ENCODE measurements at places on chromosomes 6 and 20. TPM values are rescaled to one million over a fixed set of nuclear protein-coding genes. Genes with fewer than 3 reads are reported as not detected.

GRCh38 chr20:38650010-38650409 is 48.4 kb downstream of the ARHGAP40 start:
- no peak for DNase-seq
- H3K36me3 ChIP-seq, result no peaks in the 10 kb centered on the region
- H3K27ac ChIP-seq, result no peak overlapping the region
- H3K4me1 ChIP-seq, result peaks cover 2% of the 10 kb centered on the region
- no peak overlapping the region for H3K4me3 ChIP-seq
- H3K27me3 ChIP-seq, result no peaks in the 10 kb centered on the region

The HEY2 gene
- not detected for total RNA-seq

GRCh38 chr20:5039255-5039657 is 37.9 kb upstream of the SLC23A2 start:
- no peak overlapping the region for H3K4me3 ChIP-seq
- no peaks in the 10 kb centered on the region for H3K27me3 ChIP-seq
- no peaks in the 10 kb centered on the region for H3K36me3 ChIP-seq
- no peak overlapping the region for H3K27ac ChIP-seq

DNA sequence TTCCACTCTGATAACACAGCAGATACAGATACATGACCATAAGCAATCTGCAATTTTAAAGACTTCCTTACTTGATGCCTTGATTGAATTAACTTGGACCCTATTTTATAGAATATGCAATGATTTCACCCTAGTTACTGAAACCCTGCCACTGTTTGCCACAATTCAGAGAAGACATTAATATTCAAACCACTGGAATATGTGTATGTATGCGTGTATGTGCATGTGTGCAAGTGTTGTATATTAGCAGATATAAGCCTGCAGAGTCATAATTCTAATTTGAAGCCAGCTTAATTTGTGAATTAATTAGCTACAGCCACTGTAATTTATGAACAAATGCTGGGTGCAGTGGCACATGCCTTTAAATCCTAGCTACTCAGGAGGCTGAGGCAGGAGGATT is 9.3 kb downstream of the VNN2 start:
- DNase-seq, result no peak
- H3K27ac ChIP-seq, result no peak overlapping the region
- no peaks in the 10 kb centered on the region for H3K27me3 ChIP-seq
- H3K4me3 ChIP-seq, result no peak overlapping the region
- no peaks in the 10 kb centered on the region for H3K4me1 ChIP-seq

The MAP7 gene
- total RNA-seq, result 35.5 TPM

- no peak overlapping the region for H3K4me3 ChIP-seq
- H3K27me3 ChIP-seq, result no peaks in the 10 kb centered on the region
- no peak overlapping the region for H3K27ac ChIP-seq
- no peaks in the 10 kb centered on the region for H3K4me1 ChIP-seq
Measured at GRCh38 chr6:63856271-63856670, 220.7 kb downstream of the PHF3 start.

GRCh38 chr20:59736366-59736765 is 132.0 kb downstream of the PHACTR3 start:
- H3K4me1 ChIP-seq, result no peaks in the 10 kb centered on the region
- no peak overlapping the region for H3K27ac ChIP-seq
- H3K27me3 ChIP-seq, result peaks cover 32% of the 10 kb centered on the region
- DNase-seq, result no peak
- H3K36me3 ChIP-seq, result no peaks in the 10 kb centered on the region
- no peak overlapping the region for H3K4me3 ChIP-seq

DNA sequence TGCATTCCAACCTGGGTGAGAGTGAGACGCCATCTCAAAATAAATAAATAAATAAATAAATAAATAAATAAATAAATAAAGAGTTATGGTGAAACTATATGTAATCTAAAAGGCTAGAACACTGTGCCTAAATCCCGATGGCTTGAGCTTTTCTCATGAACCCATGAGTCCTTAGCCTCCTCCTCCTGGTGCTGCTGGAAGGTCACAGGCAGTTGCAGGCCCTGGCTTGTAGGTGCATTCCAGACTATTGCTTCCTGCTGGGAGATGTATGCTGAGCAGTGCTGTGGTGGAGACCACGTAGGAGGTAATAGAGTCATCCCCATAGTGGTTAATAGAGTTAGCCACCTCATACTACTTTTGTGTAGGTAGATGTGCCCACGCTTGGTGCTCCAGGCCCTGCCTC is 12.5 kb downstream of the PTK7 start:
- peak overlapping the region; percentile 56 for H3K27ac ChIP-seq
- H3K27me3 ChIP-seq, result no peaks in the 10 kb centered on the region
- no peaks in the 10 kb centered on the region for H3K36me3 ChIP-seq
- no peak for DNase-seq

GRCh38 chr6:107786709-107787588 is 37.2 kb downstream of the SCML4 start:
- H3K27me3 ChIP-seq, result peaks cover 16% of the 10 kb centered on the region
- H3K4me3 ChIP-seq, result no peak overlapping the region
- DNase-seq, result no peak
- H3K4me1 ChIP-seq, result no peaks in the 10 kb centered on the region

GRCh38 chr20:32663335-32664011 is 10.3 kb downstream of the C20orf203 start:
- no peaks in the 10 kb centered on the region for H3K36me3 ChIP-seq
- H3K27me3 ChIP-seq, result no peaks in the 10 kb centered on the region
- peaks cover 15% of the 10 kb centered on the region for H3K4me1 ChIP-seq
- no peak for DNase-seq
- H3K4me3 ChIP-seq, result no peak overlapping the region
- no peak overlapping the region for H3K27ac ChIP-seq

The CEBPB gene
- total RNA-seq, result 113 TPM

- no peaks in the 10 kb centered on the region for H3K27me3 ChIP-seq
- no peak overlapping the region for H3K4me3 ChIP-seq
- no peak overlapping the region for H3K27ac ChIP-seq
- DNase-seq, result no peak
- no peaks in the 10 kb centered on the region for H3K4me1 ChIP-seq
- H3K36me3 ChIP-seq, result no peaks in the 10 kb centered on the region
Measured at GRCh38 chr6:18327626-18328025, 59.5 kb upstream of the RNF144B start.

GRCh38 chr20:20362774-20363433 is 5.0 kb upstream of the INSM1 start:
- H3K27me3 ChIP-seq, result peaks cover 19% of the 10 kb centered on the region
- no peak for DNase-seq
- no peaks in the 10 kb centered on the region for H3K4me1 ChIP-seq

GRCh38 chr6:39440039-39440426 is 117.5 kb upstream of the KCNK16 start:
- no peaks in the 10 kb centered on the region for H3K4me1 ChIP-seq
- no peak overlapping the region for H3K27ac ChIP-seq
- H3K36me3 ChIP-seq, result no peaks in the 10 kb centered on the region
- 0 out of 2 replicates have a peak, but pooled peaks cover 7% of the 10 kb centered on the region for H3K27me3 ChIP-seq
- no peak overlapping the region for H3K4me3 ChIP-seq

GRCh38 chr6:31400467-31401289 is 2.7 kb upstream of the MICA start:
- peak overlapping the region; percentile 81 for H3K4me3 ChIP-seq
- peak overlapping the region; percentile 93 for H3K27ac ChIP-seq
- H3K4me1 ChIP-seq, result peaks cover 40% of the 10 kb centered on the region

DNA sequence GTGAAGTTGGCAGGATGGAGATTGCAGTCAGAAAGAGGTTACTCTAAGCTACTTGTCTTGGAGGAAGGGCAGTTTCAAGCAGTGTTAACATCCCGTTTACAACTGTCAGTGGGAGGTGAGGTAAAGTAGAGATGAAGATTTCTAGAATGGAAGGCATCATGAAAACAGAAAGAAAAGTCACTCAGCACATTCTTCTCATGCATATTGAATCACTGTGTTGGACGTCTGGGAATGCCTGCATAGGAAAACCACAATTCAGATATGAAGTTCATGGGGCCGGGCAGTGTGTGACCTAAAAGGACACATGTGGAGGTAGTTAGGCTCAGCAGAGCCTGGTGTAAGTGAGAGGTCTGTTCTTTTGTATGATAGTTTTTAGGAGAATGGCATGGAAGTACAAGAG is 73.5 kb upstream of the LAMP5 start:
- no peak for DNase-seq
- no peaks in the 10 kb centered on the region for H3K27me3 ChIP-seq
- no peak overlapping the region for H3K4me3 ChIP-seq
- no peaks in the 10 kb centered on the region for H3K36me3 ChIP-seq
- no peak overlapping the region for H3K27ac ChIP-seq
- H3K4me1 ChIP-seq, result no peaks in the 10 kb centered on the region

GRCh38 chr20:51128198-51128597 is 105.3 kb upstream of the KCNG1 start:
- no peak overlapping the region for H3K27ac ChIP-seq
- H3K4me1 ChIP-seq, result no peaks in the 10 kb centered on the region
- peaks cover 4% of the 10 kb centered on the region for H3K27me3 ChIP-seq
- DNase-seq, result no peak
- H3K36me3 ChIP-seq, result no peaks in the 10 kb centered on the region
- H3K4me3 ChIP-seq, result no peak overlapping the region

The OVOL2 gene
- total RNA-seq, result 0.86 TPM

DNA sequence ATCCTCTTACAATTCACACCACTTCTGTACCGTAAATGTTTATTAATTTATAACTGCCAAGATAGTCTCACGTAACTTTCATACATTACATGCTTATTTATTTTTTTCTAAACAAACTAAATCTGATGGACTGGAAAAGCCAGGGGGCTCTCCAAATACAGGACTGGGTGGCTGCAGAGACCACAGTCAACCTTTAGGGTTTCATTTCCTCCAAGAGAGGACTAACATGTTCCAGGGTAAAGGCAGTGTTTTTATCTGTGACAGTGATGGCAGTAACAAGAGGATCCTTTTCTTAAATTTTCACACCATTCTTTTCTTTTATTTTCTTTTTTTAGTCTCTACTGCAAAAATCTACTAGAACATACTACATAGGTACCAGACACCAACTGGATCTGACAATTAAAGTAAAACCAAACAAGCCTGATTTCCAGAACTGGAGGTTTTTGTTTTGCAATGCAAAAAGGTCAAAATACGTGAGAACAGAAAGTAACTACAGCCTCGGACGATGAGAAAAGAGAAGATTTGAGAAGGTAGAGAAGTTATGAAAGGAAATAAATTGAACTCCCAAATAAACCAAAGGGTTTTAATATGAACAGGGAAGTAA is 1.2 kb downstream of the LMBRD1 start:
- no peak for DNase-seq
- no peaks in the 10 kb centered on the region for H3K36me3 ChIP-seq
- no peaks in the 10 kb centered on the region for H3K27me3 ChIP-seq
- H3K27ac ChIP-seq, result no peak overlapping the region
- peaks cover 14% of the 10 kb centered on the region for H3K4me1 ChIP-seq

DNA sequence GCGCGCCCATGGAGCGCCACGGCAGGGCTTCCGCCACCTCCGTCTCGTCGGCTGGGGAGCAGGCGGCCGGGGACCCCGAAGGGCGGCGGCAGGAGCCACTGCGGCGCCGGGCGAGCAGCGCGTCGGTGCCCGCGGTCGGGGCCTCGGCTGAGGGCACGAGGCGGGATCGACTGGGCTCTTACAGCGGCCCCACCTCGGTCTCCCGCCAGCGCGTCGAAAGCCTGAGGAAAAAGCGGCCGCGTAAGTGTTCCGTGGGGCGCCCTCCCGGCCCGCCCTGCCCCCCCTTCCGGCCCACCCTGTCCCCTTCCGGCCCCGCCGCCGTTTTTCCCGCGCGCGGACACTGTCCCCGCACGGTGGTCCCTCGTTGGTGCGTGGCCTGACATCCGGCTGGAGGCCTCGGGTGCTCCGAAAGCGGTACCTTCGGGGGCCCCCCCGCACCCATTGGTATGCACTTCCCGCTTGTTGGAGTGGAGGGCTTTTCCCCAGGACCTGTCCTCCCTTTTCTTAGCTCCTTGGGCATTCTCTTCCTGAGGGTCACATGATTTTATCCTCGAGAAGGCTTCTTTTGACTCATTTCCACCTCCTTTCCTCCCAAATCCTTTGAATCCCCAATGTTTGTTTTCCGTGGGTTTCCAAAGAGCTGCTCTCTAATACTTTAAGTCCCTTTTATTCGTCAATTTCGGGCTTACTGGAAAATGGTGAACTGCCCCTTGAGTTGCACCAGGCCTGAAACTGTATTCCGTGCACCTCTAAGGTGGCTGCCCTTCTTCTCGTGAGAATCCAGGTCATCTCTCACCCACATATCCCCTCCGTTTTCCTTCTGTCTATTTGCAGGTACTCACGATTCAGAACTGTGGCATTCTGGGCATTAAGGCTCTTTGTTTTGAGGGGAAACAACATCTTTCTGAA is 556 bp downstream of the PANK2 start:
- peak overlapping the region; percentile 98 for H3K27ac ChIP-seq
- no peak for DNase-seq
- peaks cover 5% of the 10 kb centered on the region for H3K36me3 ChIP-seq
- H3K4me1 ChIP-seq, result peaks cover 35% of the 10 kb centered on the region

GRCh38 chr6:2790588-2791449 is 25.6 kb downstream of the WRNIP1 start:
- no peak overlapping the region for H3K4me3 ChIP-seq
- H3K4me1 ChIP-seq, result peaks cover 13% of the 10 kb centered on the region
- peak; percentile 75 for DNase-seq
- no peaks in the 10 kb centered on the region for H3K36me3 ChIP-seq
- no peaks in the 10 kb centered on the region for H3K27me3 ChIP-seq

- H3K4me3 ChIP-seq, result no peak overlapping the region
- DNase-seq, result no peak
- H3K4me1 ChIP-seq, result no peaks in the 10 kb centered on the region
- no peaks in the 10 kb centered on the region for H3K27me3 ChIP-seq
- H3K27ac ChIP-seq, result no peak overlapping the region
- H3K36me3 ChIP-seq, result no peaks in the 10 kb centered on the region
Measured at GRCh38 chr6:45075246-45075645, 252.9 kb upstream of the RUNX2 start.

The OR2H1 gene
- total RNA-seq, result not detected

The FERMT1 gene
- 34.9 TPM for total RNA-seq

DNA sequence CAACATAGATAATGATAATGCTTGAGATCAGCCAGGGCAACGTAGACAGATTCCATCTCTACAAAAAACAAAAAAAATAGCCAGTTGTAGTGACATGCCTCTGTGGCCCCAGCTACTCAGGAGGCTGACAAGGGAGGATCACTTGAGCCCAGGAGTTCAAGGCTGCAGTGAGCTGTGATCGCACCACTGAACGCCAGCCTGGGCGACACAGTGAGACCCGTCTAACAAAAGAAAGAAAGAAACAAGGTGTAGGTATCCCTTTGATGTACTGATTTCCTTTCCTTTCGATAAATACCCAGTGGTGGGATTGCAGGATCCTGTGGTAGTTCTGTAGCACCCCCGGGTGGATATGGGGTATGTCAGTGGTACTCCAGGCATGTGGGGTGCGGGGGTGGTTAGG is 48.2 kb upstream of the ADTRP start:
- no peaks in the 10 kb centered on the region for H3K36me3 ChIP-seq
- H3K4me3 ChIP-seq, result no peak overlapping the region
- H3K27ac ChIP-seq, result no peak overlapping the region

The TSBP1 gene
- total RNA-seq, result not detected

All from HCT116 (cell line).